ENCODE measurements at places on chromosomes 7 and 10.

DNA sequence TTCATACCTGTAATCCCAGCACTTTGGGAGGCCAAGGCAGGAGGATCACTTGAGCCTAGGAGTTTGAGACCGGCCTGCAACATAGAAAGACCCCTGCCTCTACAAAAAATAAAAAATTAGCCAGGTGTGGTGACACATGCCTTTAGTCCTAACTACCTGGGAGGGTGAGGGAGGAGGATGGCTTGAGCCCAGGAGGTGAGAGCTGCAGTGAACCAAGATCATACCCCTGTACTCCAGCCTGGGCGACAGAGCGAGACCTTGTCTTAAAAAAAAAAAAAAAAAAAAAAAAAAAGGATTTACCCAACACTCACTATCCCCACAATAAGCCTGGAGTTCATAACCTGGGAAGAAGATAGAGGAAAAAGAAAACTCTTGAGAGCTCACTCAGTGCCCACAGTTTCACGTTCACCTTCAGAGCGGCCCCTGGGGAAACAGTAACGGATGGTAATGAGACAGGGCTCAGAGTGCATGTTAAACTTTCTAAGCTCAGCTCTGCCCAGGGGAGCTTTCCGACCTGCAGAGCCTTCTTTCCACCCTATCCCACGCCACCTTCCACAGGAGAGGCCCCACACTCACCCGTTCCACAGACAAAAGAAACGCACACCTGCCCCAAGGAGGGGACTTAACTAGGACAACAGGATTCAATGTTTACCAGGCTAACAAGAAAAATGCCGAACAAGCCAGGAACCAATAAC is 259.8 kb upstream of the KLF14 start:
- DNase-seq = no peak

DNA sequence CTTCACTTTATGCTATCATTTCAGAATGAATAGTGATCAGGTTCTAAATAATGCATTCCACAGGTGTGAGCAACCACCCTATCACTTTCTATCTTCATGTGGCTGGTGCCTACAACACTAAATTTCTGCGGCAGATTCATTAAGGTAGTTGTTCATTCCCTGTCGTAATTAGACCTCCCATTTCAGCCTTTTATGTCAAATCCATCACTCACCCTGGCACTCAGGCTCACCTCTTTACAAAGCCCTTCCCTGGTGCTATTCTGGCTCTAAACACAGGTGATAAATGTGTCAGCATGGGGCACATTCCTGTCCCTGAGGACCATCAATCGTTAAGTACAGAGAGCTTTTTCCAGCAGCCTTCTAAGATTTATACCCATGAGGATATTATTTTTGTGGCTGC is 300.0 kb upstream of the C7orf33 start:
- DNase-seq = no peak

DNA sequence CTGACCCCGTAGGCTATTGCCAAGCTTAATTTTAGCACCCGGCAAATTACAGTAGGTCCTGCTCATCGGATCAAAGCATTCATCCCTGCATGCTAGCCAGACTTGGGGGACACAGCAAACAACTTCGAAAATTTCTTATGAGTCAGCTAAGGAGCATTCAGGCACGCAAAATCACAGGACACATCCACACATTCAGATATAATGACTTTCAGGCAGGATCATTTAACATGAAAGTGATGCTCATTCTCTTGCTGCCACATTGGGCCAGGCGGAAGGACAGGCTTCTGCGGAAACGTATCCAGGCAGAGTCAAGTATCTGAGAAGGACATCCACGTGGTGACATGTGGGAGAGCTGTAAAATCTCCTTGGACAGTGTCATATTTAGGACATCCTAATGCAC is 474.0 kb upstream of the NRP1 start:
- DNase-seq = no peak

DNA sequence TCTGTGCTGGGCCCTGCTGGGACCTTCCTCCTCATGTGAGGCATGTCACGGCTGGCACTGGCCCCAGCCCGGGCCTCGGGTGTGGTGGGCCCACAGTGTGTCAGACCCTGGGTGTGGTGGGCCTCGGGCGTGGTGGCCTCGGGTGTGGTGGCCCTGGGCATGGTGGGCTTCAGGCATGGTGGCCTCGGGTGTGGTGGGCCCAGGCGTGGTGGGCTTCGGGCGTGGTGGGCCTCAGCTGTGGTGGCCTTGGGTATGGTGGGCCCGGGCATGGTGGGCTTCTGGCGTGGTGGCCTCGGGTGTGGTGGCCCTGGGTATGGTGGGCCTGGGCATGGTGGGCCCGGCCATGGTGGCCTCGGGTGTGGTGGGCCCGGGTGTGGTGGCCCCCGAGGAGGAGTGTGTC is 40.4 kb downstream of the NKX6-2 start:
- DNase-seq = no peak

GRCh38 chr10:68139448-68140272 is 30.4 kb downstream of the MYPN start:
- no peak for DNase-seq

DNA sequence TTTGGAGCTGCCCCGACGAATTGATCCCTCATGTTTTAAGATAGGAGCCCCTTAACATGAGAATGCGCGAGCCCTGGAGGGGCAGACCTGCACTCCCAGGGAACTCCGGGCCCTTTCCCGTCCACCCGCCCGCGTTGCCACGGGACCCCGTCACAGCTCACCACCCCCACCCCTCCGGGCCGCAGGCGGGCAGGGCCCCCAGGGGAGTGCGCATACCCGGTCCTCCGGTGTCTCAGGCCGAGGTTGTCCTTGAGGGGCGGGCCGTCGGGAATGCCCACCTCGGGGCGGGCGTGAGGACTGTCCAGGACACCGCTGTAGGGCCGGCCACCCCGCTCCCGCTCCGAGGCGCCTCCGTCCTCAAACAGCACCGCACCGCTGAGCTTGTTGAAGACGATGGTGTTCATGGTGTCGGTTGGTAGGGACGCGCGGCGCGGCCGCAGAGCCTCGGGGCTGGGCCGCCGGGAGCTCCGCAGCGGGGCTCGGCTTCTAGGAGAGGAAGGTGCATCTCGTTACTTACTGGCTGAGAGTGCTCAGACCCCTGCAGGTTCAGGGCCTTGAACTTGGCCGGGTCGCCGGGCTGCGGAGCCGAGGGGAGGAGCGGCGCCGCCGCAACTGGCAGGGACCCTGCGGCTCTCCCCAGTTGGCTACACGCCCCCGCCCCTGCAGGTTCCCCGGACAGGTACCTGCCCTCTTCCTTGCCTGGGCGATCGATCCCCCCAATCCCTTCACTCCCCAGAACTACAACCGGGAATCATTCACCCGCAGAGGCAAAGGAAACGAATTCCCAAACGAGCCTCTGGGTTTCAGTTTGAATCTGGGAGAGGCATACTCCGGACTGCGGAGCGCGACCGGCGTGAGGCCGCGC is 2.4 kb downstream of the MKX start:
- peak; percentile 53 for DNase-seq

- no peak for DNase-seq
Measured at GRCh38 chr10:44850356-44850934, 60.7 kb upstream of the TMEM72 start.

GRCh38 chr10:102504976-102505300 is 1.2 kb downstream of the SUFU start:
- no peak for DNase-seq

Measured in WTC11 (cell line).